Stimulated activated CD4-positive, alpha-beta T cell treated with anti-CD3 and anti-CD28 coated beads, Interleukin-15, amount 100 ng/mL, for 1 hour (primary cell): ENCODE measurements at places on chromosomes 2 and 18.

DNA sequence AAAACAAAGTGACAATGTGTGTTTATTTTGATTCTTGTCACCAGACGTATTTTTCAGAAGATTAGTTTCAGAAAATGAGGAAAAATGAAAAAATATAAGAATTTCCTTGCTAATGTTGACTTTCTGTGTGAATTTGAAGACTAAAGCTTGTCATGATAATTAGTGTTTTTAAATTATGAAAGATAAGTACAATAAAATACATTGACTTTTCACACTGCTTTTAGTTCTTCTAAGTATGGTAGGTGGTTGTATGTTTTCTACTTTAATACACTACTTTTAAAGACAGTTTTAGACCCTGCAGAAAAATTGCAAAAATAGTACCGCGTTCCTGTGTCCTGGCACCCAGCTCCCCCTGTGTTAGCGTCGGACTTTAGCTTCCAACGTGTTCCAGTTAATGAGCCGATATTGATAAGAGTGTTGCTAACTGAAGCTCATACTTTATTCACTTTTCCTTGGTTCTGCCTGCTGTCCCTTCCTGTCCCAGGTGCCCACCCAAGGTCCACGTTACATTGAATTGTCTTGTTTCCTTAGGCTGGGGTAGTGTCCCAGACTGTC lies 695 bp downstream of the RBFA start:
- DNase-seq = no peak

GRCh38 chr18:12540751-12541150 lies 117.2 kb downstream of the SPIRE1 start:
- DNase-seq = no peak

DNA sequence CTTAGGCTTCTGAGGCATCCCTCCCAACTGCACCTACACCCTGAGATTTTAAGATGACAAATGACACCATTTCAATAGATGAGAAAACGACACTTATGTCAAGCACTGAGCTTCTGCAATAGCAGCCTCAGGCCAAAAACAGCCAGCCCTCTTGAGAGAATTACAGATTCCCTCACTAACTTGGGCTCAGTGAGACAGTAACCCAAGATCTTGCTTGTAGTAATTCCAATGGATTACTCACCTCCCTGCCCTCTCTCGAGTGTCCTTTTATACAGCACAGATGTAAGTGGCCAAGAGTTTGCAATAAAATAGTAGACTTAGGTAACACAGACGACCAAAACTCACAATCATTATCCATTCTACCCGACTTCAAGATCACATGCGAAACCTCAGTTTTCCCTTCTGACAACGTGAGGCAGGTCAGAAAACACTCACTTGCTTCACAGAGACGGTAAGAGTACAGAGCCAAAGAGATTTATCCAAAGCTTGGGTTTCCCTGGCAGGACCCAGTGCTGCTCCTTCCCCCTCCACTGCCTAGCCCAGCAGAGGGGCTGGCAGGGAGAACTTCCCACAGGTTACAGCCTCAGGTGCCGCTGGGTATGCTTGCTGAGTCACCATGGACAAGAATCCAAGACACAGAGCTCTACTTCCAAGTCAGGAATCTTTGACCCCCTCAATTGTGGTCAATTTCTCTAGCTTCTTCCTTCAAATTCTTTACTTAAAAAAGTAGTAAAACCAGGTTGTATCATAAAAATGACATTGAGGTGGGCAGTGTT lies 181.4 kb downstream of the MYO5B start:
- no peak for DNase-seq

- peak; percentile 21 for DNase-seq
Measured at GRCh38 chr2:15177103-15177502, 384.0 kb downstream of the NBAS start.

GRCh38 chr2:112712903-112713584 lies 7.8 kb upstream of the NT5DC4 start:
- peak; percentile 20 for DNase-seq

GRCh38 chr18:59123588-59124369 lies 15.9 kb upstream of the SEC11C start:
- no peak for DNase-seq

- DNase-seq = no peak
Measured at GRCh38 chr2:144156736-144157640, 362.9 kb downstream of the ZEB2 start.

DNA sequence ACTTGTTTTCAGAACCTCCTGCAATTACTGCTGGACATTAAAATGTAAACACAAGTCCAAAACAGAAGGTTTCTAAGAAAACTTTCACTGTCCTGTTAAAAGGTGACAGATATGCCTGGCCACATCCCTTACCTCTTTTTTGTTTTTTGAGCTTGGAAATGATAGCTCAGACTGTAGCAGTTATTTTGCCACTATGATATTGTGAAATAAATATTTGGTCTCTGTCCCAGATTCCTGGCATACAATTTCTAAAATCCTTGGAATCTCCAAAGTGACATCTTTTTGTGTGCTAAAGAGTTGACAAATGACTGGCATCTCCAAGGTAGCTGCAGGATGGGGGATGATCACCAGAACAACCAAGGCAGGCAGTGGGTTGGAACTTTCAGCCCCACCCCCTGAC lies 16.8 kb downstream of the TPGS2 start:
- no peak for DNase-seq

DNA sequence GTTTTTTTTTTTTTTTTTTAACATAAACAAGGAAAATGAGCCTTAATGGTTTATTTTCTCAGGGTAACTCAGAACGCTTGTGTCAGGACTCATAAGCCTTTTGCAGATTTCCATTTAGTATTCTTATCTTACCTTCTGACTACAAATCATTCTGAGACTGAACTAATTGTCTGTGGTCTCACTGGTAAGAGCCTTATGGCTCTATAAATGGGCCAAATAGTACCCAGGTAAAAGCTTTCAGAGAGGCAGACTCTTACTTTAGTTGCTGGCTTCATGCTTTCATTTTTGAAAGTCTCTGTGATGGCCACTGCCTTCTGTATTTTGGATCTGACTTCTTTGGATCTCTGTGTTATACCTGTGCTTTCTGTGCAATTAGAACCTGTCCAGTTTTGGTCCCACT lies 403.4 kb downstream of the RIT2 start:
- no peak for DNase-seq

DNA sequence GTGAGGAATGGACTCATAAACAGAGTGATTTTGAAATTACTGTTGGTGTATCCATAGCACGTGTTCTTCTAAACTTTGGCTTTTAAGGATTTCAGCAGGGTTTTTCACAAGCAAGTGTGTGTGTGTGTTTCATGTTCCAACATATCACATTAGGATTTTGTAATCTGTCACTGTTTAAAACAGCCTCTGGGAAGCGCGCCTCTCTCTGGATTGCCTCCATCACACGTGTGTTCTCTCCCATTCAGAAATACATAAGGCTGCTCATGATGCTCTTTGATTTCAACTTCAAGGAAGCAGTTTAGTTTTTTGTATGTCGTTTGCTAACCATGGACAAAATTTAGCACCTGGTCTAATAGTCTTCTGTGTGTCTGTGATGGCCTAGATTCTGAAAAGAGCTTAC lies 370.4 kb downstream of the MTX2 start:
- DNase-seq = no peak

- no peak for DNase-seq
Measured at GRCh38 chr2:222751821-222752719, 80.6 kb downstream of the MOGAT1 start.

DNA sequence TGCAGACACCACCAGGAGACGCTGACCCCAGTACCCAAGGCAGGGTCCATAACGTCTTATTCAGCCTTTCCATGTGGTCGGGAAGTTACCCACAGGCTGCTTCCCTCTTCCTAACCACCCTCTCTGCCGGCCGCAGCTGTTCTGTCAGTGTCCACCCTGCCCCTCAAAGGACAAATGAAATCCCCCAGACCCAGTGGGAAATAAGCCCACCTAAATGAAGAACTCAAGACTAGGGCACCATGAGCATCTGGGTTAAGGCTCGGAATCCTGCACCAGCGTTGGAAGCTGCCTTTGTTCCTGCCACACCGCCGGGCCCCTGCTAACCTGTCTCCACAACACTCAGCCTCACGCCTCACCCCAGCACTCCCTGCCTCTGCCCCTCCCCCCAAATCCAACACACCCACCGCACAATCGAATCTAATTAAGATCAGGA lies 21.7 kb downstream of the BCL11A start:
- DNase-seq = no peak

DNA sequence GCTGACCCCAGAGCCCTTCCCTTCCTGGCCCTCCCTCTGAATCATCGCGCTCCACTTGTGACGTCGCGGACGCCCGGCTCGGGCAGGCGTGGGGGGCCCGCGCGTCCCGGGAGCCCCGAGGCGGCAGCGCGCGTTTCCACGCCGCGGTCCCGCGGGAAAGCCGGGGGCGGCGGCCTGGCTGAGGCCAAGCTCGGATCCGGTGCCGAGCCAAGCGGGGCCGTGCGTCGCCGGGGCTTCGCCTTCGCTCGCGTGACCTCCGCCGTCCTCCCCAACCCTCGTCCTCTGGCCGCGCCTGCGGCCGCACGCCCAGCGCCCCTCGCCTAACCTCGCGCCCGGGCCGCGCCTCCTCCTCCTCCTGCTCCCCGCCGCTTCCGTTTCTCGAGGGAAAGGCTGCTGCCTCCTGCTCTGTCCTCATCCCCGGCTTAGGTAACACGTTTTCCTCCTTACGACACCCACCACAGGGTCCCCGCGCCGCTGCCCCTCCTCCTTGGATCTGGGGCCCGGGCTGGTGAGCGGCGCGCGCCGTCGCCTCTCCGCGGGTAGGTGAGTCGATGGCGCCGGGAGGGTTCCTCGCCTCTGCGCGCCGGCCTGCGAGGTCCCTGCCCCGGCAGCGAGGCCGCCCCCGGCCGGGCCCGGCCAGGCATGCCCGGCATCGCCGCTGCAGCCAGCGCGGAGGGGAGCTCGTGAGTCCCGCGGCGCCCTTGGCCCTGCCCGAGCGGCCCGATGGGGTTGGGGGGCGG lies at the start of gene INPP1:
Gene INPP1, plus strand, starts transcription at position 54 of the 740 bp plus-strand sequence. CDS start 16,514 bp downstream, outside the sequence.
- DNase-seq = no peak

- no peak for DNase-seq
Measured at GRCh38 chr2:20580690-20581437, 70.0 kb downstream of the HS1BP3 start.

DNA sequence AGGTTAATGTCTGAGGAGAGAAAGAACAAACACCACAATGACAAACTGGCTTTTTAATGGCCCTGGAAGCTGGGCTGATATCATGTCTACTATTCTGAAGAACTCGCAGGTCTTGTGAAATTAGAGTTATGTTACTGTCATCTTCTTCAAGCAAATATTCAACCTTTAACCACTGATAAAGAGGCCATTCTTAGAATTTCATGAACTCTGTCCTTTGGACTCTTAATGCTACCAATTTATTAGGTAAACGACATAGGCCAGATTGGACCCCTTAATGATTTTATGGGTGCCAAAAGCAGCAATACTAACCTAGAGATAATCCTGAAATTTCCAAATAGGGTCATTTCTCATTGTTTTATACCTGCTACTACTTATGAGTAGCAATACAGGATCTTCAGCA lies 109.0 kb upstream of the ACVR1C start:
- no peak for DNase-seq

DNA sequence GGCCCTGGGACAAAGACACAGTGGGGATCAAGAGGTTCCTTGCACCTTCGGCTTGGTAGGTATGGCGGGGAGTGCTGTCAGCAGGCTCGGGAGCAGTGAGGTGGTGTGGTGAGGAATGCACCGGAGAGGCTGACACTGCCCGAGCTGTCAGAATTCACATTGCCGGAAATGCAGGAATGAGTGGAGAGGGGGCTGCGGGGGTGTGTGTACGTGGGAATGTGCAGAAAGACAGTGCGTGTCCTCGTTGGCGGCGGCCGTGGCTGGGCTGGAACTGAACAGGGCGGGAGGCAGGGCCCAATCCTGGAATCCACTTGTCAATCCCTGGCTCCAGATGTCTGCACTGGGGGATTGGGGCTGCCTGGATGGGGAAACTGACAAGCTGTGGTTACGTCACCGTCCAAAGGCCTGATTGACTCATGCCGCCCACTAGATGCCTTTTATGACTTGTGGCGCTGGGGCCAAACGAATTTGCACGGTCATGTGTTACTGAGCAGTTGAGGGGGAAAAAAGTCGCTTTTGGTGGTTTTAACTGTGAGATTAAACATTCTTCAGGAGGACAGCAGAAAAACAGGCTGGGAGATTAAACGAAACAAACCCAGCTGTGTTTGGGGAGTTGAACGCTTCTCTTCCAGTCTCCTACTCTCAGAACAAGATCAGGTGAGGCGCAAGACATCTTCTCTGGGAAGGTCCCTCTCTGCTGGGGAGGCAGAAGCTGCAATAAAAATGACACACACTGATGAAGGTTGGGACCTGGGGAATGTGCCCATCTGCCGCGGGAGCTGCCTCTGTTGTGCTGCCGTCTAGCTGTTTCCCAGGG lies 189.4 kb upstream of the GLI2 start:
- DNase-seq = no peak

DNA sequence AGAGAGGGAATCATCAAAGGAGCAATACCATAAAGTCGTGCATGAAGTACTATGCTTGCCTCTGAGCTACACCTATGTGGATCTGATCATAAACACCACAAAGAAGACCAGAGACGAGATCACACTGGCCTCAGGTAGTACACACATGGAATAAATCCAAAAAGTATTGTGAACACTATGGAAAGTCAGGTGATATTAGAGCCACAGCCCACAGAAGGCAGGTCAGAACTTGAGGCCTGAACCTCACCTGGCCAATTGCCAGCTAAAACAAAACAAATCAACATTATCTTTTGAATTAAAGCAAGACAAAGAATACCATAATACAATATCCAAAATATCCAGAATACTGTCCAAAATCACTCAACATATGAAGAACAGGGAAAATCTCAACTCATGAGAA lies 371.1 kb downstream of the NCKAP5 start:
- DNase-seq = no peak

GRCh38 chr18:46211816-46212215 lies 107.6 kb downstream of the HAUS1 start:
- DNase-seq = no peak

- no peak for DNase-seq
Measured at GRCh38 chr2:191012845-191013681, 908 bp downstream of the STAT1 start.

- DNase-seq = no peak
Measured at GRCh38 chr18:79786786-79787526, 10.8 kb upstream of the KCNG2 start.

GRCh38 chr2:234269769-234270204 lies 219.3 kb downstream of the SPP2 start:
- DNase-seq = no peak

DNA sequence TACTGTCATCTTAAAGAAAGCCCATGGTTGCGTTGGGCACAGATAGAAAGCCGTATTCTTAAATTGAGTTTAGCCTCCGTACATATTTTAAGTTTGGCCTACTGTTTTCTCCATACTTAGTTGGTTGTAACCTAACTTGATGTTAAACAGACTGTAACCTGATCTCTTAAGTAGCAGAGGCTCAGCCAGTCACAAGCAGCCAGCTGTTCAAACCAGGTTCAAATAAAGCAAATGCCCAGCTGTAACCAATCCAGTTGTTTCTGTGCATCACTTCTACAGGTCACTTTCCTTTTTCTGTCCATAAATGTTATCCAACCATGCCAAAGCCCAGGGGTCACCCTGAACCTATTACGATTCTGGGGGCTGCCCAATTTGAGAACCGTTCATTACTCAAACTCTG lies 10.0 kb upstream of the THADA start:
- no peak for DNase-seq

DNA sequence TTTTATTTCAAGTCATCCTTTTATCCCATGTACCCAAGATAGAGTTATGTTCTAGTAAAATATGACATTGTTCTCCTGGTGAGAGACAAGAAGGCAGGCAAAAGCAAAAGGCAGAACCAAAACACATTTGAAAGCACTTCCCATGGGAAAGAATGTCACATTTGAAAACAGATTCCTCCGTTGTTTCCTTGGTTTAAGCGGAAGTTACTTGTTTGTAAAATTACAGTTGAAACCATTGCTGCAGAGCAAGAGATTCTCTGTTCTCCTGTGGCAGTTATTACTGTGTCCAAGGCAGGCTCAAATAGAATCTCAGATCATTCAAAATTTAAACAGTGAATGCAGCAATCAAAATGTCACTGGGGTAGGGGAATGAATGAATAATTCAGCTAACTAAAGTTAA lies 149.6 kb downstream of the MTCL1 start:
- no peak for DNase-seq
